ENCODE measurements at places on chromosomes 7 and 10. TPM values are rescaled to one million over a fixed set of nuclear protein-coding genes. Genes with fewer than 3 reads are reported as not detected.

LRIT1 gene
- total RNA-seq = not detected

DNA sequence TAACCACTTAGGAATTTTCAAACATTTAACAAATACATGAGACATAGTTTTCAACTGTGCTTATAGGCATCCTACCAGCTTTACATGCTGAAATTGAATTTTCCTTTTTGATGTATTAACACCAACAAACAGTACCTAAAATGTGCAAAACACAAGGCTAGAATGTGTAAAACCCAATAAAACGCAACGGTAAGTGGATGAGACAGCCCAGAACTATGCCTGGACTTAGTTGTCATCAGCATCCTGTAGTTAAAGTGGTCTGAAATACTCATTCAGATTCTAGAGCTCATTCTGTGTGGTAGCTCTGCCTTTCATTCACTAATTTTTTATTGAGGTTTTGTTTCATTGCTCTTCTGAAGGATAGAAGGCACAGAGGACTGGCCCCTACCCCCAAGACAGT, 137.1 kb downstream of the BMPER start:
- DNase-seq = no peak

CTNNA3 gene
- total RNA-seq = 1.7 TPM

DNA sequence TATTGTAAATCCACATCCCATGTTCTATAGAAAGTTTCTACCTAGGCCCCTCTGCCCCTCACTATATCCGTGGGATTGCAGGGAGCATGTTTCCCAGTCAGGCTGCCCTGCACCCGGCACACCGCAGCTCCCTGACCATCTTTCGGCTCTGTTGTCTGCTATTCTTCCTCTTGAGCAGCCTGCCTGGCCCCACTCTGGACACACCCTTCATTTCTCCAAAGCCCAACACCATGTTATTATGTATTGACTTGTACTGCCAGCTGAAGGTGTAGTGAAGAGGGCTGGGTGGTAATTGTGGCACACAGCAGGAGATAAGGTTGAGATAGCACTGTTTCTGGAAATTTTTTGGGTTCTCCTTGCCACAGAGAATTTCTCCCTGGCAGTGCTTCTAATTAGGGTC, 9.8 kb downstream of the LRMDA start:
- DNase-seq = no peak

CFTR gene
- 6.6 TPM for total RNA-seq

DNA sequence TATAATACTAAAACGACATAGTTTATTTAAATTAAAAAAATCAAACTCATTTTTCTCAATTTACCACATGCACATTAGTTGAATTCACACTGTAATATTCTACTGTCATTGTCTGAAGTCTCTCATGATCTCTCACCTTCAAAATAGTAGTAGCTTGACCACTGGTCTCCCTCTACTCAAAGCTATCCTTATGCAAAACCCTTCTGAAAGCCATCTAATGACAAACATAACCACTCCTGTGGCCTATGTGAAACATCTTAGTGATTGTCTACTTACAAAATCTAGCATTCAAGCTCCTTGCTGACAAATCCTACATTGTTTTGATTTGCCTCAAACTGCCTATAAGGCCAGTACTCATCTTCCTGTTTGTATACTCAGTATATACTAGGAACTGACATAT, 606.0 kb upstream of the GHITM start:
- no peak for DNase-seq

- DNase-seq = no peak
Measured at GRCh38 chr7:100021297-100021696, 5.9 kb downstream of the ZKSCAN1 start.

GRCh38 chr7:34225193-34225592, 319.9 kb downstream of the BMPER start:
- DNase-seq = no peak

- no peak for DNase-seq
Measured at GRCh38 chr7:26614503-26614902, 249.9 kb downstream of the SKAP2 start.

PDGFA gene
- 81.2 TPM for total RNA-seq

- DNase-seq = no peak
Measured at GRCh38 chr7:105257338-105257737, 131.4 kb downstream of the SRPK2 start.

GRCh38 chr7:88363869-88364268, 57.2 kb upstream of the STEAP4 start:
- no peak for DNase-seq

DNA sequence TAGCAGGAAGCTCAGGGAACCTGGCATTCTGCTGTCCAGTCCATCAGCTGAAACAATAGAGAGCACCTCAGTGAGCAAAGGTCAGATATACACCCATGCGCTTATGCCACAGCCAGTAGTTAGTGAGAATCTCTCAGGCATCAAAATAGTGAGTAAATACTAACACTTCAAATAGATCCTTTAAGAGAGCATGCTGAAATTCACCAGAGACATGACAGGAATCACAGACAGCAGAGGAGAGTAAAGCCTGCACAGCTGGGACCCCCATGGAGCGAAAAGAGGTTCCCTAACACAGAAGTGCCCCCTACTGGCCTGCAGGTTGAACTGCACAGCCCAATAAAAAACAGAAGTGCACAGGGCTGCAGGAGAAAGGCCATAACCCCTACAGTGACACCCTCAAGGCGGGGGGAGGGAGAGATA, 57.6 kb upstream of the ANTXRL start:
- DNase-seq = no peak

- no peak for DNase-seq
Measured at GRCh38 chr7:101486433-101487104, 123.9 kb downstream of the COL26A1 start.

HOXA5 gene
- 12.6 TPM for total RNA-seq

ABCA13 gene
- total RNA-seq = 0.07 TPM

GRCh38 chr10:124125305-124126116, 32.1 kb upstream of the CHST15 start:
- no peak for DNase-seq

DNA sequence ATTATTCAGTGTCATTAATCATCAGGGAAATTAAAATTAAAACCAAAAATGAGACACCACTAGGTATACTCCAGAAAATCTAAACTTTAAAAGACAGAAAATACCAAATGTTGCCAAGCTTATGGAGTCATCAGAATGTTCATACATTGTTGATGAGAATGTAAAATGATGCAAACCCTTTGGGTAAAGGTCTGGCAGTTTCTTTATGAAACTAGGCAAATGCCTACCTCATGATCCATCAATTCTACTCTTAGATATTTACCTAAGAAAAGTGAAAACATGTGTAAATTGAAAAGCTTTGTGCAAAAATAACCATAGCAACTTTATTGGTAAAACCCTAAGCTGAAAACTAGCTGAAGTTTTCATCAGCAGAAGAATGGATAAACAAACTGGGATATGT, 329.5 kb upstream of the MEOX2 start:
- DNase-seq = no peak

- DNase-seq = no peak
Measured at GRCh38 chr7:71286336-71286735, 154.4 kb downstream of the GALNT17 start.

- DNase-seq = no peak
Measured at GRCh38 chr7:104005197-104005596, 15.7 kb upstream of the RELN start.

GRCh38 chr7:31478018-31478417, 35.9 kb upstream of the ITPRID1 start:
- DNase-seq = no peak

All from progenitor cell of endocrine pancreas (in vitro differentiated cells).